Neuronal stem cell (in vitro differentiated cells): ENCODE measurements at places on chromosomes 1 and 21.

GRCh38 chr1:84756455-84757082 lies 66.3 kb upstream of the SSX2IP start:
- no peak for DNase-seq

GRCh38 chr1:21012937-21013336 lies 163.8 kb downstream of the EIF4G3 start:
- peak; percentile 15 for DNase-seq

GRCh38 chr1:214808845-214809460 lies 206.0 kb downstream of the CENPF start:
- peak; percentile 11 for DNase-seq

GRCh38 chr1:198123133-198123532 lies 33.7 kb upstream of the NEK7 start:
- DNase-seq: no peak

- DNase-seq: no peak
Measured at GRCh38 chr1:175842550-175842949, 99.2 kb upstream of the TNR start.

GRCh38 chr1:51699391-51699790 lies 82.5 kb downstream of the OSBPL9 start:
- DNase-seq: no peak

GRCh38 chr1:192581131-192581927 lies 5.8 kb downstream of the RGS1 start:
- no peak for DNase-seq

DNA sequence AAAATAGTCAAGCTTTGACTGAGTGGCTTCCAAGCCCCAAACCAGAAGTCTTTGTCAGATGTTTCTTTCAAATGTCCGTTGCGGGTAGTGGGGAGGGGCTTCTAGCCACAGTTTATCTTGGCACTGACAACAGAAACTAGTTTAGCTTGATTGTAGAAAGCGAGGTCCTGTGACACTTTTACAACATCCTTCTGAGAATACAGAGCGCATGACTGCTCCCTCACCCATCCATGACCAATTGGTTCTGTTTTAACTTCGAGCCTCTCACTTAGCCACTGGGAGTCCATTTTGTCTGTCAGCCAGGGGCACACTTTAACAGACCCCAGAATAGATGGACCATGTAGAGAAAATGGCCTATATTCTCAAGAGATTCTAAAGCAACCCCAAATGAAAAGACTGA lies 199.2 kb upstream of the ST6GALNAC5 start:
- DNase-seq: no peak
